ENCODE measurements at places on chromosomes 3 and 15. TPM values are rescaled to one million over a fixed set of nuclear protein-coding genes. Genes with fewer than 3 reads are reported as not detected.

Gene TGM5
- total RNA-seq: 0.84 TPM

Gene EPHA3
- 10.7 TPM for total RNA-seq

Gene NPAP1
- total RNA-seq: not detected

Gene PLA2G4E
- total RNA-seq: not detected

Gene ANKRD34C
- total RNA-seq: 0.42 TPM

All from aorta (tissue), 5 donors.